ENCODE measurements at places on chromosomes 5 and 9.

- no peak for DNase-seq
These were observed 72.0 kb upstream of the CKMT2 start for GRCh38 chr5:81161012-81161601.

DNA sequence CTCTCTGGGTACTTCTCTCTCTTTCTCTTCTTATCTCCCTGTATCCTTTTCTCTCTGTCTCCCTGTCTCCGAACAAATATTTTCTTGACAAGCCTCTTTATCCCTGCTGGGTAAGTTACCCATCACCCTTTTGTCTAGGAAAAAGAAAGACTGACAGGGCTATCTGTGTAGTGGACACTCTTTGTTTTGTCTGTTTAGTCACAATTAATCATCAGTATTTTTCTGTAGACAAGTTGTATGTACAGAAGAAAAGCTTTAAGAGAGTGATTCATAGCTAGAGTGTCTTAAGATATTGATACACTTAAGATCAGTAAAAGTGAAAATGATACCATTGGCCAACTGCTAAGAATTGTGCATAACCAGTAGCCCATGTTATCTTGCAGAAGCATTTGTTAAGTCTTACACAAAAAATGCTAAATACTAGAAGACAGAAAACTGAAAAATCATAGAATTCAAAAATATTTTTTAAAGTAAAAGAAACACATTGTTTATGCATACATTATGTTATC is 1043.8 kb upstream of the EDIL3 start:
- DNase-seq, result no peak

- DNase-seq, result no peak
These were observed 103.7 kb downstream of the EHMT1 start for GRCh38 chr9:137722481-137722880.

DNA sequence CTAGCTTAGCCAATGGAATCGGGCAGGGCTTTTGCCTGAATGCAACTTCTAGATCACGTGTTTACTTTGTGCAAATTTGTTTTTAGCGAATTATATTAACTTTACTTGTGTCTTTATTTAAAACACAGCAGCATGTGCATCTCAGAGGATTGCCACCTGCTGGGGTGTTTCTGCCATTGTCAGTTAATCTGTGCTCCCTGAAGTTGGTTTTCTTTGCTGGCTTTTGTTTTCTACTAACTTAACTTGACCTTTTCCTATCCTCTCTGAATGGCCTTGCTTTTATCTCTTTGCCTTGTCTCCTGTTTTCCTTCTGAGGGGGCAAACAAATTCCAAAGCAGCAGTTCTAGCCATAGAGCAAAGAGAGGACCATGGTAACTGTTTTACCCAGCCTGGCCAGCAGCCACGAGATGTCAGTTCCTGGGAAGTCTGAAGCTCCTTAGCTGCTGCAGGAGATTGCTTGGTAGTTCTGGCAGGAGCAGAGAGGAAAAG is 67.6 kb downstream of the ARHGEF28 start:
- DNase-seq, result no peak

DNA sequence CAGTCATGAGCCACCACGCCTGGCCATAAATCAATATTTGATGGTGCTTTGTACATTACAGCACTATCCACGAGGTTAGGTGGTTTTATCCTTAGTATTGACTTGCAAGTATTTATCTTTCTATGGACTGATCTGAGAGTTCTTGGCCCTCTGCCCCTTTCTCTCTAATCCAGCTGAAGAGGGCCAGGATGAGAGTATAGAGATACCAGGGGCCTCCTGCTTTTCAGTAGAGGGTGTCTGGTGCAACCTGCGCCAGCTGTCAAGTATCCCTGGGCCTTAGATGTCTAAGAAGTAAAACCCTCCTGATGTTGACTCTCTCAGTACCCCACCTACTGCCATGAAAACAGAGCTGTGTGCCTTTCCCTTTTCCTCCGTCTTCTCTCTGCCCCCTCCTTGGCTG is 153.4 kb downstream of the SLIT3 start:
- DNase-seq, result no peak

Measured in colonic mucosa (tissue), 4 donors.